ENCODE measurements at places on chromosomes 3 and 15. TPM values are rescaled to one million over a fixed set of nuclear protein-coding genes. Genes with fewer than 3 reads are reported as not detected.

GRCh38 chr15:50046159-50046558 is 72.9 kb downstream of the ATP8B4 start:
- H3K36me3 ChIP-seq = peaks cover 14% of the 10 kb centered on the region
- H3K27me3 ChIP-seq = no peaks in the 10 kb centered on the region
- H3K27ac ChIP-seq = no peak overlapping the region
- no peak overlapping the region for H3K4me3 ChIP-seq
- no peaks in the 10 kb centered on the region for H3K4me1 ChIP-seq
- DNase-seq = no peak

DNA sequence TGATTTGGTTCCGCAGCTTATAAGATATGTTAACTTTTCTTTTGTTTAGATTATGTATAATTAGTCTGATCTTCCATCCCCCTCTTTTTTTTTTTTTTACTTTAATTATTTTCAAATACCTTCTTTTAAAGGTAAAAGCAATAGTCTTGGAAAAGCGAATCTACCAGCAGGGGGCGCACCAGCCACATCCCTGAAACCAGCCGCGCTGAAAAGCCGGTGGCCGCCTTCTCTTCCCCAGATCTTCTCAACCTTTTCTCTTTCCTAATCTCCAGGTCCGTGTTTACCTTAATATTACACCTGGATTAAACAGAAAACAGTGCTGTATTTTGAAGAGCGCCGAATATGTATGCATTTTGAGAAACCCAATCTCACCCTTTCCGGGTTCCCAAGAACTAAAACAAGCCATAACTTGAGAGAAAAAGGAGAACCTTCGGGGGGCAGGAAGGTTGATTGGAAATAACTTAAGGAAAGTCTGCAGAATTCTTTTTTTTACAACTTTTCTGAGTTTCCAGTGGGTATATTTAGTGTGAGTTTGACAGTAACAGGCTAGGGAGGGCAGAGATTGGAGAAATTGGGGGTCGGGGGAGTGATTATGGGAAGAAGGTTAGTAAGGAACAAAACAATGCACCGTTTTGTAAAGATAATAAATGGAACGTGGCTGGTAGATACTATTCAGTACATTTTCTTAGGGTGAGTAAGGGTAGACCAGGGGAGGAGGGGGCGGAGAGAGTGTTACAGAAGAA is 2.0 kb upstream of the SOX2 start:
- peak overlapping the region; percentile 64 for H3K4me3 ChIP-seq
- H3K27me3 ChIP-seq = peaks cover 57% of the 10 kb centered on the region
- H3K27ac ChIP-seq = peak overlapping the region; percentile 91
- H3K4me1 ChIP-seq = peaks cover 14% of the 10 kb centered on the region
- peak; percentile 42 for DNase-seq
- H3K36me3 ChIP-seq = peaks cover 2% of the 10 kb centered on the region

DNA sequence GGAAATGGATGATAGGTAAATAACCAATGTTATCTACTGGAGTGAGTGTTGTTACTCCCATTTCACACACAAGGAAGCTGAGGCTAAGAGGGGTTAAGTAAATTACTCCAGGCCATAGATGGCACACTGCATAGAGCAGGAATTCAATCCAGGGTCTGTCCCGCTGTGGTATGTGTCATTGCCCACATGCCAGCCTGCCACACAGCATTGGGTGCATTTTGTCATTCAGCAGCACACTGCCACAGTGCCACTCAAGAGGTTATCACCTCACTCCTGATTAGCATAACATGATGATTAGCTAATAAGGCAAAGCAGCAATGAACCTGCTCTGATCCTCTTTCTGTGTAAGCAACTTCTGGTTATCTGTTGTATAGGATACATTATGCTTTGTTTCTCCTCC is 157.4 kb upstream of the CTNNB1 start:
- no peaks in the 10 kb centered on the region for H3K36me3 ChIP-seq
- no peak for DNase-seq
- H3K27me3 ChIP-seq = peaks cover 29% of the 10 kb centered on the region
- no peak overlapping the region for H3K27ac ChIP-seq
- peaks cover 10% of the 10 kb centered on the region for H3K4me1 ChIP-seq
- no peak overlapping the region for H3K4me3 ChIP-seq

- no peaks in the 10 kb centered on the region for H3K4me1 ChIP-seq
- no peaks in the 10 kb centered on the region for H3K36me3 ChIP-seq
- DNase-seq = no peak
- H3K4me3 ChIP-seq = no peak overlapping the region
- no peaks in the 10 kb centered on the region for H3K27me3 ChIP-seq
These were observed 178.2 kb upstream of the FEZF2 start for GRCh38 chr3:62551556-62551955.

GRCh38 chr3:39090922-39091321 is 16.5 kb downstream of the GORASP1 start:
- H3K36me3 ChIP-seq = peaks cover 30% of the 10 kb centered on the region
- DNase-seq = no peak
- H3K4me1 ChIP-seq = peaks cover 14% of the 10 kb centered on the region
- H3K27me3 ChIP-seq = no peaks in the 10 kb centered on the region
- no peak overlapping the region for H3K27ac ChIP-seq

DNA sequence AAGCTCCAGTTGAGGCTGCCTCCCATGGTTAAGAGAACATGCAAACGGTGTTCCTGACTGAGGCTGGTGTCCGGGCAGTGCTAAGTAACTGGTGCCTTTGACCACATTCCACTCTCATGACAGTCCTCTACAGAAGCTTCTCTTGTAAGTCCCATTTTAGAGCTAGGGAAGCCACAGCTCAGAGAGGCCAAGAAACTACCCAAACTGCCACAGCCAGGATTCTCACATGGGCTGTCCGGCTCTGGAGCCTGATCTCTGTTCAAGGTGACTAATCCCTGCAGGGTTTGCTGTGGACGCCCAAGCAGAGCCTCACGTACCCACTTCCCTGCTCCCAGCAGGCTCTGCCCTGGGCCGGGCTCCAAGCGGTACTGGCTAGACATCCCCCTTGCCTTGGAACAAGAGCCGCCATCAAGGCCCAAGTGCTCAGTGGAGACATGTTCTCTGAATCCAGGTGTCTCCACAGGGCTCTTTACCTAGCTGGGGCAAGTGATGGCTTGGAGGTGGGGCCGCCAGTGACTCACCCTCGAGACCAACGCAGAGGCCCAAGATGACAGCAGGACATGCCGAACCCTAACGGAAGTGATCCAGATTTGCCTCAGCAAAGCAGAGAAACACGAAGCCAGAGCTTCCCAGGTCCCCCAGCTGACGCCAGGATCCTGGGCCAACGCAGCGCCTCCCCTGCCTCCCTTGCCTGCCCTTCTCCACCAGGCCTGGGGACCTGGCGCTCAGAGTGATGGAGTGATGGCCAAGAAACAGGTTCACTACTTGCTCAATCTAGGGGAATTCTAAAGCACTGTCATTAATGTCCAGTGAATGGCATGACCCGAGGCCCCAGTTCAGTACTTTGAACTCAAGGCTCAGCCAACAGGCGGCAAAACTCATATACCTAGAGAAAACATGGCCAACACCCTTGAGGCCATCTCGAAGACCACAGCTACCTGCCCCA is 24.4 kb downstream of the KLHL25 start:
- no peak overlapping the region for H3K4me3 ChIP-seq
- H3K4me1 ChIP-seq = no peaks in the 10 kb centered on the region
- no peaks in the 10 kb centered on the region for H3K36me3 ChIP-seq
- H3K27ac ChIP-seq = no peak overlapping the region

Gene NDUFB5
- 82.1 TPM for polyA plus RNA-seq

Gene HRH1
- not detected for polyA plus RNA-seq

Gene SCN11A
- polyA plus RNA-seq = not detected

Gene CPB1
- polyA plus RNA-seq = not detected
